ENCODE measurements at places on chromosomes 7 and 10.

GRCh38 chr10:117163954-117164548, 26.0 kb upstream of the VAX1 start:
- DNase-seq, result no peak

DNA sequence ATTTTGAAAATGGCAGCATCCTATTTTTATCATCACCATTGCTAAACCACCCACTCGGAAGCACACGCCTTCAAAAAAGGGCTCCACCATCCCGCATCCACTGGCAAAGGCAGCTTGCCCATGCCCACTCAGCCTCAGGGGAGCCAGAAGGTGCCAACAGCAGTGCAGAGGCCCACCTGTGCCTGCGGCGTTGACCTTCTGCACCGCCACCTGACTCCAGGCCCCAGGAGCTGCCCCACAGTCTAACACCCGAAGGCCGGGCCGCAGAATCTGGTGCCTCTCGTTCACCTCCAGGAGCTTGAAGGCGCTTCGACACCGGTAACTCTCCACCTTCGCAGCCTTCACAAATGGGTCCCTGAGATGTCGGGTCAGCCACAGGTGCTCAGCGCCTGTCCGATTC, 2.8 kb downstream of the MRM2 start:
- DNase-seq, result no peak

GRCh38 chr10:113153493-113154102, 203.6 kb downstream of the TCF7L2 start:
- DNase-seq, result no peak

GRCh38 chr7:151238190-151238810, 6.0 kb downstream of the CHPF2 start:
- no peak for DNase-seq

DNA sequence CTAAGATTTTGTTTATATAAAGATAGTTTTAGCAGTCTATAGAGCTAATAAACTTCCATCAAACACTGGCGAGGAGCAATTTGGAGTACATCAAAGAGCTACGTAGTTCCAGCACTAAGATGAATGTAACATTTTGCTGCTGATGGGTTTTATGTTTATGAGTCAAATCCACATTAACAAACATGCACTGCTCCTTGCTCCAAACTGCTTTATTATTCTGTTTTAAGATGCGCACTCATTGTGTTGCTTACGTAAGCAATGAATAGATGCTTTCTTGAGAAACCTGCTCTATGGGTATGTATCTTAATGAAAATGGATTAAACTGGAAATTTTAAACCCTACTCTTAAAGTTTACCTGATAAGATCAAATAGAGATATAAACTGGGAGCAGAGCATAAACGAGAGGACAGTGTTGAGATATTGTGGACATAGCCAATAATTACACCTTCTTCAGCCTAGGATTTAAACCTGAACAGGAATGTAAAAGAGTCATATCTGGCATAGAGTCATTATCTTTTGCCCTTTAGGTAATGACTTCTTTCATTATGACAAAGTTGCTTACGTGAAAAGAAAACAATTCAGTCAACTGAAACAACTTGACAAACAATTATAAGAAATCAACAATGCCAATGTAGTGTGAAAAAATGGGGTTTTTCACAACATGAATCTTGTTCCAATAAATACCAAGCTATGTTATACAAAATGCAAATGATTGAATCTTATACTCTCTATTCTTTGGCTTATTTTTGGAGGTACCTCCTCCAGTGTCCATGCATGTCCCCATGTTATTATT, 153.5 kb upstream of the MTPN start:
- no peak for DNase-seq

DNA sequence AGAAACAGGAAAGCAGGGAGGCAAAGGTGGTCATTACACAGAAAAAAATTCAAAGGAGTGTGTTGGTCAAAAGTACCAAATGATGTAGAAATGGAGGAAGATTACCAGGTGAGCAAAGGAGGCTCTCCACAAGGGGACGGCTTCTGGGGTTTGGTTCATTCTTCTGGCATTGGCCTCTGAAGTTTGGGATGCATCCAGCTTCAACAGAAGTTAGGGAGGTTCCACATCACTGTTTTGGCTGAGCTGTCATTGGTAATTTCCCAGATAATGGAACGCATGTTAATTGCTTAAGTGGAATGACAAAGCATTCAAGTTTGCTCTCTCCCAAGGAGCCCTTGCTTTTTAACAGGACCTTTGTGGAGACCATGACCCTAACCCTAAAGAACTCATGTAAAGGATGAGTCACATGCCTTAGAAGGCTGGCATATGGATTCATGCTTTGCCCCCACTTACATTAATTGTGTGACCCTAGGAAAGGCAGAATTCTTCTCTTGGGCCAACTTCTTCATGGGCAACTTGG, 398.6 kb downstream of the GPAM start:
- DNase-seq, result no peak

- DNase-seq, result no peak
Measured at GRCh38 chr7:139674341-139674740, 103.5 kb downstream of the HIPK2 start.

GRCh38 chr10:63866747-63867140, 345.5 kb downstream of the REEP3 start:
- DNase-seq, result no peak

GRCh38 chr10:110263164-110263563, 41.6 kb downstream of the SMNDC1 start:
- no peak for DNase-seq

GRCh38 chr7:142556740-142557139, 192.5 kb upstream of the PRSS1 start:
- DNase-seq, result peak; percentile 89

GRCh38 chr7:129853661-129854268, 99.0 kb downstream of the UBE2H start:
- no peak for DNase-seq

DNA sequence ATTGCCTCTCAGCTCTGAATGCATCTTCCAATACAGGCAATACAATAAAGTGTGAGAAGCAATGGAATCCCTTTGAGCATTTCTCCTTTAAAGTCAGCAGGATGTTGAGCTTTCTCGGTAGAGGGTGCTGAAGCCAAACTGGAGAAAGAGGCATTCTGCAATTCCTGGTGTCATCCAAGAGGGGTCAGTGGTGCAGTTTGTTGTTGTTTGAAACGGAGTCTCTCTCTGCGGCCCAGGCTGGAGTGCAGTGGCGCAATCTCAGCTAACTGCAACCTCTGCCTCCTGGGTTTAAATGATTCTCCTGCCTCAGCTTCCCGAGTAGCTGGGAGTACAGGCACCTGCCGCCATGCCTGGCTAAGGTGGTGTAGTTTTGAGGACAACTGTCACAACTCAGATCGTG, 486.5 kb downstream of the CALN1 start:
- DNase-seq, result no peak

- DNase-seq, result no peak
Measured at GRCh38 chr10:110009736-110010475, 2.1 kb downstream of the ADD3 start.

DNA sequence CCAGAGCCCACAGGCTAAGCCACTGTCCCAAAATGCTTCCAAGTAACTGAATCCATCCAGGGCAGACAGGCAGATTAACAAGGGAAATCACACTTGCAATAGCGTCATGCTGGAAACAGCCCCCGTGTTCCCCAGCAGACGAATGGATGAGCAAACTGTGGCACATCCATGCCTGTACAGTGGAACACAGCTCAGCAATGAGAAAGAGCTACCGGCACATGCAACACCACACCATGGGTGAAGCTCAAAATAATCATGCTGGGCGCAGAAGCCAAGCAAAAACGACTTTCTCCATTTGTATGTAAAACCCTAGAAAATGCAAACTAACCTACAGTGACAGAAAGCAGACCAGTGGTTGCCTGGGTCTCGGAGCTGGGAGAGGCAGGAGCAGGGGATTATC, 153.1 kb downstream of the SLIT1 start:
- no peak for DNase-seq

GRCh38 chr10:74104480-74104879, 46.1 kb downstream of the AP3M1 start:
- no peak for DNase-seq

GRCh38 chr10:89563861-89564478, 28.6 kb upstream of the SLC16A12 start:
- DNase-seq, result no peak

DNA sequence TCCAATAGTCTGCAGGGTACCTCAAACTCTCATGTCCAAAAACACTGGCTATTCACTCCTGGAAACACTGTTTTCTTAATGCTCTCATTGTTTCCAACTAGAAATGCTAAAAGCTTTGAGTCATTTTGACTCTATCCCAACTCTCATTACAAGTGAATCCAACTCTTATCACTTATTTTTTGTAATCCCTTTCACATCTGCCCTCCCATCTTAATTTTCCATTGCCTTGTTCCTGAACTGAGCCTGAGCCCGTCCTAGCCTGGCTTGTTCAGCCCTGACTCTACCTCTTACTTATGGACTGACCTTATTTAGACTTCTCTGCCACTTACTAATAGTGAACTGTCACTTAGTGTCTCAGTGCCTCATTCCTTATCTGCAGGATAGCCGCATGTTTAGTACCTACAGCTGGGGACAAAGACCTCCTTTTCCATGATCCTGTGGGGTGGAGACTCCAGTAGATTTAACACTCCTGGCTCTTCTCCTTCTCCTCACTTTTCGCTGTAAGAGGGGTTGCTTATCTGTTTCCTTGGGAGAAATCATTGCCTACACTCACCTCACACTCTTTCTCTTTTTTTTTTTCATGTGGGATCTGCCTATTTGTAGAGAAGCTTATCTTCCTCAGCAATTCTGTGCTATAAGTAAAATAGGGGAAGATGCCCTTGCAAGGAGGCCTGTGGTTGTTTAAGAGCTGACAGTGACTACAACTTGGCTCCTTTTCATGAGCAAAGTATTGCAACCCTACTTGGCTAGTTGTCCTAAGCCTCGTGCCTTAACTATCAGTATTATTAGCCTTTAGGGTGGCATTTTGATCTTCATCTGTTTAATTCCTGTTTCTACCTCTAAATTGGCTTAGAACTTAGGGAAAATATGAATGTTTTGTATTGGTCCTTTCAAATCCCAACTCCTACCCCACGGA, 56.4 kb downstream of the SLC16A12 start:
- DNase-seq, result no peak

DNA sequence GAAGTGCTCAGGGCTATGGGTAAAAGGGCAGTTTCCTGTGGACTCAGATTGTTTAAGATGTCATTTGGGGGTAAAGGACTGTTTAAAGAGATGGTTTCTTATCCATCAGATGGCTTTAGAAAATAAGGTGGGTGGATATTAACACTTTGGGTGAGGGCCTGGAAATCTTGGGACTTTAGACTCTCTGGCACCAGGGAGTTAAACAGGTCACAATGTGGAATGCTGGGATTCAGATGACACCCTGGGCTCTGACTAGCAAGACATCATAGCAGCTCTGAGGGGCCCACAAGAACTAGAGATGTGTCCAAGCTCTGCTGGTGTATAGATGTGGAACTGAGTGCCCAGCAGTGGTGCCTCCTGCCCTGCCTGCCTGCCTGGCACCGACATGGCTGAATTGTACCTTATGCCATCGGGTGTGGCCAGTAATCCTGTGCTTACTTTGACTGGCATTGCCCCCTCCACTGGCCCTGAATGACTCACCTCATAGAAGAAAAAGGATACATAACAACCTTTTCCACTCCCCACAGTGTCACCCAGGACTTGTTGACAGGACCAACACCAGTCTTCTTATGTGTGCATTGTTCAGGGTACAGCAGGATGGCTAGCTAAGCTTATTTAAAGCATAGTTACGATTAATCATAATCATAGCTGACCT, 100.0 kb upstream of the PRR15 start:
- no peak for DNase-seq

GRCh38 chr7:84249656-84250055, 55.1 kb upstream of the SEMA3A start:
- DNase-seq, result no peak

GRCh38 chr7:104106108-104106905, 101.5 kb downstream of the ORC5 start:
- DNase-seq, result no peak

DNA sequence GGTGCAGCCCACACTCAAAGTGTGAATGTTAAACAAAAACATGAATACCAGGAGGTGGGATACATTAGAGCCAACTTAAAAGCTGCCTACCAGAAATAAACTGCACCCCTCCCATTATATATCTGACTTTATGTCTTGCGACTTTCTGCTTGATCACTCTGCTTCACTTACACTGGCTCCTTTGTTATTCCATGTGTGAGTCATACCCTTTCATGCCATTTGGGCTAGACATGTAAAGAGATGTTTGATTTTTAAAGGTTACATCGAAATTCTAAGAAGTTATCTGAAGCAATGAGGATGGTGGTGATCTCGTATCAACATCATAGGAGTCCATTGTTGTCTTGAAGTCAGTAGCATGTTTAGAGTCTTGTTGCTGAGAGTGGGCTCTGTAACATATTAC, 31.6 kb upstream of the ETV1 start:
- DNase-seq, result peak; percentile 20
